ENCODE measurements at places on chromosomes 12 and 14. TPM values are rescaled to one million over a fixed set of nuclear protein-coding genes. Genes with fewer than 3 reads are reported as not detected.

- peaks cover 37% of the 10 kb centered on the region for H3K4me1 ChIP-seq
- no peak overlapping the region for H3K27ac ChIP-seq
- no peak overlapping the region for H3K4me3 ChIP-seq
- peaks cover 82% of the 10 kb centered on the region for H3K27me3 ChIP-seq
These were observed 2.0 kb upstream of the WNT10B start for GRCh38 chr12:48973531-48973930.

DNA sequence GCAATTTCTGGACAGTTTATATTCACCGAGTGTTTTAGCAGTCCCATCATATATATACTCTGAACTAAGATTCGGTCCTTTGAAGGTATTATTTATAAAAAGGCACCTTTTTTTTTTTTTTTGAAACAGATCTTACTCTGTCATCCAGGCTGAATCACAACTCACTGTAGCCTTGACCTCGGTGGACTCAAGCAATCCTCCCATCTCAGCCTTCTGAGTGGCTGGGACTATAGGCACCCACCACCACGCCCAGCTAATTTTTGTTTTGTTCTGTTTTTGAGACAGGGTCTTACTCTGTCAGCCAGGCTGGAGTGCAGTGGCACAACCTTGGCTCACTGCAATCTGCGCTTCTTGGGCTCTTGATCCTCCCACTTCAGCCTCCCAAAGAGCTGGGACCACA is 52.1 kb downstream of the BTBD7 start:
- no peaks in the 10 kb centered on the region for H3K36me3 ChIP-seq
- H3K27ac ChIP-seq, result no peak overlapping the region
- H3K4me3 ChIP-seq, result no peak overlapping the region

DNA sequence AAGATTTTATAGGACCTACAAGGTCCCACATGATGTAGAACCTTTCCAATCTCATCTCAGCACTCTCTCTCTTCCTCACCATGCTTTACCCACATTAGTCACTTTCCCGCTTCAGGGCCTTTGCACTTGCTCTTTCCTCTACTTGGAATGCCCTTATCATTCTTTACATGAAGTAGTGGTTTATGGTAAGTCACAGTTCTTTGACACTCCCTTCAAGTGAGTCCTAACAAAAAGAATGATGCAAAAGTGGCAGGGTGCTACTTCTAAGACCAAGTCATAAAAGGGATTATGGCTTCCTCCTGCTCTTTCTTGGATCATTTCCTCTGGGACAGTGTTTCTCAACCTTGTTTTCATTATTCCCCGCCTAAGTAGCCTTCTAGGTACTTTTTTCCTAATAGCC is 13.1 kb downstream of the TMBIM4 start:
- no peak for DNase-seq
- no peak overlapping the region for H3K4me3 ChIP-seq
- H3K36me3 ChIP-seq, result peaks cover 38% of the 10 kb centered on the region
- peak overlapping the region; percentile 54 for H3K27ac ChIP-seq
- peaks cover under 1% of the 10 kb centered on the region for H3K4me1 ChIP-seq

VPS29 gene
- 192 TPM for total RNA-seq

KRT80 gene
- total RNA-seq, result 0.29 TPM

Data from stomach (tissue), 19 donors.